ENCODE measurements at places on chromosomes 11 and 22.

GRCh38 chr11:12284316-12285050 is 92.9 kb upstream of the PARVA start:
- DNase-seq = no peak

DNA sequence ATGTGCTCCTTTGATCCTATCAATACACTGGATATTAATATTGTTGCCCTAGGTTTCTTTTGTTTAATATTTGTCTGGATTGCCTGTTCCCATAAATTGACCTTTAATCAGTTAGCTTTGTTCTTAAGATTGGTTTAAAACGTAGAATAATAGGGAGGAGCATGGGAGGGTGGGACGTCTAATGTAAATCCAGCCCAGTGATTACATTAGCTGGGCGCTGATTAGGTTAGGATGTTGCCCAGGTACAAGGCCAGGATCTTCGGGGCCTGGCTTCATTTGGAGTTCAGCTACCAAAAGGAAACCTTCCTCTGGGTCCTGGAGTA is at the start of gene SRSF8:
SRSF8 (plus strand) TSS at position 204 of the 323 bp plus-strand sequence. CDS start 308 bp downstream, outside the sequence.
- no peak for DNase-seq

- DNase-seq = no peak
Measured at GRCh38 chr11:120248551-120249278, 8.8 kb downstream of the POU2F3 start.

DNA sequence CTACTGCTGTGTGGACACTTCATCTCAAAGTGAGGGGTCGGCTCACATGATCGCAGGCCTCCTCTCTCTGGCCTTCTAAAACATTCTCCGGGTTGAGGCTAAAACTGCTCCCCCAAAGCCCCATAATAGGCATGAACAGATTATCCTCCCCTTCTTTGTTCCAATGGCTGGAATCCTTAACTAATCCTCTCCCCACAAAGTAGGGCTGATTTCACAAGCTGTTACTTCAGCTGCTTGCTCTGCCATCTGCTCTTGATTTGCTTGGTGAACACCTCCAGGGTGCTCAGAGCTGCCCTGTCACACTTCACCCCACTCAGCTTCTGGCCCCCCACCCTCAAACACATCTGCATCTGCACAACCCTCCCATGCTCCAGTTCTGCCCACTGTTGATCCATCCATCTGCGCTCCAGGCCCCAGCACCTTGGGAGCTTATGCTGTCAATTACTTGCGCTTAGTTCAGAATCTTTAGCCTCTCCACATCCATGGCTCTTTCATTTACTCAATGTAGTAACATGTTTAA is 173.1 kb upstream of the API5 start:
- DNase-seq = no peak

DNA sequence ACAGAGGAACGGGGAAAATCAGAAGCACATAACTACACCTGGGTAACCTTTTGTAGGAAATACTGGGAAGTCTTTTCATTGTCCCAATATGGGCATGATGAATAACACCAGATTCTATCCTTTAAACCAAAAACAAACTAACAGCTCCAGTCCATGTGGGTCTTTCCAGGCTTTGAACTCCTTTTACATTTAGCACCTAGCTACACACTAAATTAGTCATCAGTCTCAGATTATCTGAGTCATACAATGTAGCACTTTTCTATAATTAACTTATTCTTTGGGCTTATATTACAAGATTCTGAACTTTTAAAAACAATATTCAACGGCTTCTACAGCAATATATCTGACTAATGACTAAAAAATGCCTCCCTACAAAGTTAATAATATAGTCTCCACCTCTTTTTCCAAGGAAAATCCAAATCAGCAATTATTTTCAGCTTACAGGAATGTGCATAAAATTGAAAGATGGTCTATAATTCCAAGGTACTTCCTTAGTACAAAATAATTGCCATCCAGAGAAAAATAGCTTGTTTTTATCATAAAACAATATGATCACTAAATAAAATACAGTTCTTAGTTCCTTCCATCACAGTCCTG is 26.3 kb downstream of the STK33 start:
- no peak for DNase-seq

DNA sequence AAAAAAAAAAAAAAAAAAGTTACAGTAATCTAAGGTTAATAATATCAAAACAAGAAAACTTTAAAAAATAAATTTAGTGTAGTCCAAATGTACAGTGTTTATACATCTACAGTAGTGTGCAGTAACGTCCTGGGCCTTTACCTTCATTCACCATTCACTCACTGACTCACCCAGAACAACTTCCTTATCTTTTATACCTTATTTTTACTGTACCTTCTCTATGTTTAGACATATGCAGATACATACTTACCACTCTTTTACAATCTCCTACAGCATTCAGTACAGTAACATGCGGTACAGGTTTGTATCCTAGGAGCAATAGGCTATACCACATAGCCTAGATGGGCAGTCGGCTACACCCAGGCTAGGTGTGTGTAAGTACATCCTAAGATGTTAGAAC is 38.5 kb downstream of the TCF20 start:
- DNase-seq = no peak

GRCh38 chr11:87359401-87359800 is 321.7 kb downstream of the TMEM135 start:
- no peak for DNase-seq

DNA sequence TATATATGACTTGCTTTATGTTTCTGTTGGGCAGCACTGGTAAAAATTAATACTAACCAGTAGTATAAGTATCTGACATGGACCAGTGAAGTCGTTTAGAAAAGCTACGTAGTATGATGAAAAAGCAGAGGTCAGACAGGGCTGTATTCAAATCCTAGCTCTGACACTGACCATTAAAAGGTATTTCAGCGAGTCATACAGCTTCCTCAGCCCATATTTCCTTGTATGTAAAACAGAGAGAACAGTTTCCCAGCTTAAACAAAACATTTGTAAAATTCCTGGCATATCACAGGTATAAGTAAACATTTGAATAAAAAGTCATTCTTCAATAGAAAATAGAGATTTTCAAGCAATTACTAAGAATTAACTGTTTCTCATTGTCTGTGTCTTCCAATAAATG is 4.2 kb downstream of the NOX4 start:
- DNase-seq = no peak

- no peak for DNase-seq
Measured at GRCh38 chr11:68859123-68859522, 17.4 kb upstream of the CPT1A start.

DNA sequence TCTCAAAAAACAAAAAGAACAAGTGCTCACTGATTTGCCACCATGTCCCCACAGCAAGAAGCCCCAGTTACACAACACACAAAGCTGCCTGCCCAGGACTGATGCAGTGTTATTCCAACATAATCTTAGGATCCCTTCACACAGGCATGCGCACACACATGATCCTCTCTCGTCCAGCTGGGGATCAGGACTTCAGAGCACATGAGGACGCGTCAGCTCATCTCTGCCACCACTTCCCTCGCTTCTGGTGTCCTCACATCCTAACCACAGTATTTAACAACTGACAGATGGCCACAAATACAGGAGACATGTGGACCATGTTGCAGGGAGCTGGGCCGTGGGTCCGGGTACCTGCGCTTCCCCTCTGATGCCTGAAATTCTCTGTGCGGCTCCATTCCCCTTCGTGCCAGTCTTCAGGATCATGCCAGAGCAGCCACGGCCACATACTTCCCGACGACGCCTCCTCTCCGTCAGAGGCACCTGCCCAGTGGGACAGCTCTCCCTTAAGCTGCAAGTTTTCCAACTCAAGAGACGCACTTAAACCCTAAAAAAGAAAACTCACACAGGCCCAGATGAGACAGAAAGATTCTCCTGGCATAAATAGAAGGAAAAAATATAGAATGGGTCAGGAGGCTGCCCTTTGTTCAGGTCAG is 68.3 kb downstream of the PACSIN2 start:
- DNase-seq = no peak

- no peak for DNase-seq
Measured at GRCh38 chr11:114060392-114061047, 1.0 kb downstream of the ZBTB16 start.

DNA sequence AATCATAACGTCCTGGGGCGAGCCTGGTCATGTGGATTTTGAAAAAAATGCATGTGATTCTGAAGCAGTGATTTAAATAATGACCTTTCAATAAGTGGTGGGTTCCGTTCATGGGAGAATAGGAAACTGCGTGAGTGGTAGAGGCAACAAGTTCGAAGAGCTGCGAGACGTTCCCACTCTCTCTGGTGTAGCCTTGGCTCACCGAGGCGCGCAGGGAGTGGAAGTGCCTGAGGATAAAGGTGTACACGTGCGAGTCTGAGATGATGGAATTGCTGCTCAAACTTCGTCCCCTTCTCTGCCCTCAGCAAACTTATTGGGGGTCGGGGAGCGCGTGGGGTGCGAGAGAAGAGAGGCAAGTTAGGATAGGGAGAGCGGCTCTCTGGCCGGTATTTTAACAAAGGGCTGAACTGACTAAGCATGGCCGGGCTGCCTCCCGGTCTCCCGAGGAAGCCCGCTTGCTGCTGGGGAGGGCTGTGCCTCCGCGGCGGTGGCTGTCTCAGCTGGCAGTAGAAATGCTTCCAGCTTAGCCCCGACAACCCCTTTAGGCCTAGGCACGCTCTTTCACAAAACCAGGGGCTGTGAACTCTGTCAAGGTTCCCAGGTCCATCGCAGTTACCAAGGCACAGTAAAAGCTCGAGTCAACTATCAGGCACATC is 875 bp upstream of the STT3A start:
- peak; percentile 24 for DNase-seq

DNA sequence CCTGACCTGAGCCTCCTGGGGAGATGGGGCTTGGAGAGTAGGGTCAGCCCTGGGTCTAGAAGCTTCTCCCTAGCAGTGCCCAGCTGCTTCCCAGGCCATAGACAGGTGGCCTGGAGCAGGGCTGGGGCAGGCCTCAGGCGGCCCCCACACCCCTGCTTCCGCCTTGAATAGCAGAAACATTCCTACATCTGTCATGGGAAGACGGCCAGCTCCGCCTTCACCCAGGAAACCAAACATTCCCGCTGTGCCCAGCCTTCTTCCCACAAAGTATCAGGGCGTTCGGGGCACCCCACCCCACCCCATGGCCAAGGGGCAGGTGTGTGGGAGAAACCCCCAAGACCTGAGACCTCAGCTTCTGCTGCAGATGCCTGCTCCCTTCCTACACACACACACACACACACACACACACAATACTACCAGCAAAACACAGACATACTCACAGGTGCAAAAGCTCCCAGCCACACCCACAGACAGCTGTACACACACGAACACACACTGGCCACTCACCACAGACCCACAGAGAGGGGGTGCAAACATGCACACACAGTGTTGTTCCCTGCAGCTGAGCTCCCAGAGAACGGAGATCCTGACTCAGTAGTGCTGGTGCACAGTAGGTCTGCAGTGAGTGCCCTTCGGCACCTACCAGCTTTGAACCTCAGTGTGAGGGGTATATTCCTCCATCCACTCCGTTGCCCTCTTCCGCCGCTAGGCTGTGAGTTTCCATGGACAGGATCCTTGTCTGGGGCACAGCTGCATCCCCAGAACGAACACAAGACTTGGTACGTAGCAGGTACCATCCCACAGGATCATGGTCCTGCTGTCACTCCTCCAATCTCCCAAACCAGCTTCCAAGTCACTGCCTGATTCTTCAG is 37.4 kb downstream of the PDGFB start:
- DNase-seq = no peak

- DNase-seq = no peak
Measured at GRCh38 chr11:84922836-84923235, 704.3 kb downstream of the DLG2 start.

- DNase-seq = no peak
Measured at GRCh38 chr22:22167791-22168189, 76.8 kb upstream of the VPREB1 start.

- peak; percentile 76 for DNase-seq
Measured at GRCh38 chr11:124920870-124921609, 2.0 kb downstream of the HEPN1 start.

DNA sequence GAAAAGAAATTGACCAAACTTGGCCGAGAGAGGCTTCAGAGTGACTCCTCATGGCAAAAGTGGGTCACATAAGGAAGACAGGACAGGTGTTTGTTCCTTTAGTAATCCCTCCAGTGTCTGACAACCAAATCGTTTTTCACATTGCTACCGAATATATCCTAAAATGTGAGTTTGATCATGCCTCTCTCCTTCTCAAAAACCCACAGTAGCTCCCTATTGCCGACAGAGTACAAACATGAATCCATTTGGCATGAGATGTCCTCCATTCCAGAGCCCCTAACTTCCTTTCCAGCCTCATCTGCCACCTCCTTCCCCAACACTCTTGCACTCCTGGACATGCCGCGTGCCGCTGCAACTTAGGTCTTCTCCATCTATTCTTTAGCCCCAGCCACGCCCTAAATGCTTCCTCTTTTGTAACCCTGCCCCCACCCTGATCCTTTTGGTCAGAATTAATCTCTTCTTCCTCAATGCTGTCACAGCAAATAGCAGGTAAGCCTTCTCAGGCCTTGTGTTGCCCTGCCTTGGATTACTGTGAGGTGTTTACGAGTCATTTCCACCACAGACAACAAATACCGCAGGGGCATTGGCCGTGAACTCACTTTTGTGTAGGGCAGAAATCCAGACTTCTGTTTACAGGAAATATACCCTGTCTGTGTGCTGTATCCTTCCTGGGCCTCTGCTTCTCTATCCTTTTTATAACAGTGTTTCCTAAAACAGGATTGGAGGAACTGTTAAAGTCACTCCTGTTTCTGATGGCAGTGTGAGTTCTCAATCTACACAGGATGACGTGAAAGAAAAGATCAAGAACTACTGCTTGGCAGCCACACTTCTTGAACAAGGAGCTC is 66.0 kb upstream of the FTH1 start:
- no peak for DNase-seq

DNA sequence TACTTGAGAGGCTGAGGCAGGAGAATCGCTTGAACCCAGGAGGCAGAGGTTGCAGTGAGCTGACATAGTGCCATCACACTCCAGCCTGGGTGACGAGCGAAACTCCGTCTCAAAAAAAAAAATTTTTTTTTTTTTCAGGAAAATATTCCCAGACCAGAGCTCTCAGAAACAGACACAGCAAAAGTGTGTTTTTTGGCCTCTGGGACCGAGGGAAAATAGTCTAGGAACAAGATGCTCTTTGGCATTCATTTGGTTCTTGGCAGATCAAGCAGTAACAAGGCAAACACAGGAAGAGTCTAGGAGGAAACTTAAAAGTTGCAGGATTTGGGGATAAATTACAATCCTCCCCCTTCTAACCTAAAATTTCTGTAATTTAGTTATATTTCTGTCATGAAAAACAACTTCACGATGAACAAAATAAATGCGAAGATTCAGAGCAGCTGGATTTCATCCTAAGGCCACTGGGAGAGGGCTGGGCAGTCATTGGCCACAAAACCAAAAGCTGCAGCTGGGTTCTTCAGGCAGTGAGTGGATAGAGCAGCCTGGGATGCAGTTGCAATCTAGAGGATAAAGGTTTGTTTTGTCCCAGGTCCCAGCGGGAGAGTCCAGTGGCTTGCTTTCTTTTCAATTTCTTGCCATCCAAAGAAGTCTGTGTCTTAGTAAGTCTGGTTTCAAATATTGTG is 19.7 kb downstream of the ATG16L2 start:
- no peak for DNase-seq

- DNase-seq = no peak
Measured at GRCh38 chr22:38310518-38311322, 6.5 kb downstream of the CSNK1E start.

DNA sequence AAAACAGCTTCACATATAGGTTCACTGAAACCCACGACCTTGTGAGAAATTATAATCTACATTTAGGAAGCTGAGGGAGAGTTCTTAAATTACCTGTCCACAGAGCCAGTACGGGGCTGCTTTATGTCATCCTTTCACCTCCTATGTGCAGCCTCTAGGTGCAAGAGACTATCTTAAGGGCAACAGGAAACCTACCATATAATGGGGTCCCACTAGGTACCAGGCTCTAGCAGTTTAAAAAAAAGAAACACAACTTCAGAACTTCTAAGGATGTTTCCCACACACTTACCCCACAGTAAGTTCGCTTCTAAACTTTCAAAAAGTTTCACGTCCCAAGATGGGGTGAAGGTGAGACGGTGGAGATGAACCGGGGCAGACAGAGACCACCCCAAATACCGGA is 573 bp downstream of the STK33 start:
- DNase-seq = no peak
